Diencephalon (tissue), 1 donor: ENCODE measurements at places on chromosomes 3 and 15. TPM values are rescaled to one million over a fixed set of nuclear protein-coding genes. Genes with fewer than 3 reads are reported as not detected.

The CCDC39 gene
- 3.9 TPM for total RNA-seq

The P2RY1 gene
- total RNA-seq = 63.9 TPM

The ATP13A5 gene
- 0.92 TPM for total RNA-seq

The ALCAM gene
- 181 TPM for total RNA-seq

The GPR171 gene
- total RNA-seq = not detected

The OIP5 gene
- total RNA-seq = 3.9 TPM

The C2CD4A gene
- under 0.01 TPM for total RNA-seq

The CIDEC gene
- not detected for total RNA-seq

The LAMB2 gene
- 78.2 TPM for total RNA-seq

The IL5RA gene
- total RNA-seq = 11.1 TPM

The PLSCR4 gene
- 30.2 TPM for total RNA-seq

The PLCH1 gene
- total RNA-seq = 30.9 TPM
